ENCODE measurements at places on chromosomes 1 and 21.

DNA sequence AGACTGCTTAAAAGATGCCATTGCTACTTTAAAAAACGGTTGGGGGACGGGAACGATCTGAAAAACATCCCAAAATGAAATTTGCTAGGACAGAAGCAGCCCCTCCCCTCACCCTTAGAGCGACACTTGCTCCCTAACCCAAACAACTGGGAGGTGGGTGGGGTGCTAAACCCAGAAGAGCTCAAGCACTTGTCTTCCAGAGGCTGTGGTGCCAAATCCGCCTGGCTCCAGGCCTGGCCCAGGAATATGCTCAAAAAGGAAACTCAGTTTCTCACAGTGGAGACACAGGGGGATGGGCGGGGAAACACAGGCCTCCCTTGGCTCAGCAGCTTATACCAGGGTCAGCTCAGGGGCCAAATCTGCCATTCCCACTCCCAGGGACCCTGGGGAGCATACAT lies 644 bp upstream of the PBXIP1 start:
- DNase-seq = no peak

DNA sequence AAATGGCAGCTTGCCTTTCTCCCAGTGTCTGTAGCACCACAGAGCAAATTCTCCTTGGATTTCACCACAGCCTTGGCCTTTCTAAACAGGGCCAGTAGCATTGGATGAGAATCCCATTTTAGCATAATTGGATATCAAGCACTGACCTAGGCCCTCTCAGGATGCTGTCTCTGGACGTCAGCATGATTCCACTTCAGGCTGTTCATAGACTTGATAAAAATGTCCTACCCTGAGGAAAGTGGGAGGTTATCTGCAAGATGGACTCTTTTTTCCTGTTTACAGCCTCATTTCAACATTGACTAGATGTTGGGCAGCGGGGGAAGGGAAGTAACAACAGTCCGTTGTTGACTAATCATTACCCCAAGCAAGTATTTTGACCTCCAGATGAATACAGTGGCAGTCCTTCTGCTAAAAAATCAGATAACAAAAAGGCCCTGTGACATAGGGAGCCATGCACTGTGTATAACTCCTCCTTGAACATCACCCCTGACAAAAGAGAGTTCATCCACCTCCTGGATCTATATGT lies 5.2 kb downstream of the NPL start:
- DNase-seq = no peak

DNA sequence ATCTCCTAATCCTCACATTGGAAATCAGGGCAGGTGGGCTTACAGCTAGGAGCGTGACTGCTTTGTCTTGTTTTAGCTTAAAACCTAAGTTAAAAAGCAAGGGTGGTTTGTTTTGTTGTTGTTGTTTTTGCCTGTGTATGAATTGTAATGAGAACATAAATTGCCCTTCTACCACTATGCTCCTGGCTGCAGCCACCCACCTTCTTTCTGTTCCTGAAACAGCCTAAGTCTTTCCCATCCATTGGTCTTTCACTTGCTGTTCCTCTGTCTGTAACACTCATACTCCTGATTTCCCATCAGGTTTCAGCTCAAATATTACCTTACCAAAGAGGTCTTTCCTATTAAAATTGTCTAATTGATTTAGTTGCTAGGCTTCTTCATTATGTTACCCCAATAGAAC lies 604 bp upstream of the TMEM79 start:
- no peak for DNase-seq

- DNase-seq = no peak
These were observed 59.9 kb upstream of the ZSWIM5 start for GRCh38 chr1:45266151-45266801.

- DNase-seq = no peak
These were observed 1684.4 kb upstream of the B3GALT2 start for GRCh38 chr1:194870860-194871259.
